ENCODE measurements at places on chromosomes 1 and 21. TPM values are rescaled to one million over a fixed set of nuclear protein-coding genes. Genes with fewer than 3 reads are reported as not detected.

DNA sequence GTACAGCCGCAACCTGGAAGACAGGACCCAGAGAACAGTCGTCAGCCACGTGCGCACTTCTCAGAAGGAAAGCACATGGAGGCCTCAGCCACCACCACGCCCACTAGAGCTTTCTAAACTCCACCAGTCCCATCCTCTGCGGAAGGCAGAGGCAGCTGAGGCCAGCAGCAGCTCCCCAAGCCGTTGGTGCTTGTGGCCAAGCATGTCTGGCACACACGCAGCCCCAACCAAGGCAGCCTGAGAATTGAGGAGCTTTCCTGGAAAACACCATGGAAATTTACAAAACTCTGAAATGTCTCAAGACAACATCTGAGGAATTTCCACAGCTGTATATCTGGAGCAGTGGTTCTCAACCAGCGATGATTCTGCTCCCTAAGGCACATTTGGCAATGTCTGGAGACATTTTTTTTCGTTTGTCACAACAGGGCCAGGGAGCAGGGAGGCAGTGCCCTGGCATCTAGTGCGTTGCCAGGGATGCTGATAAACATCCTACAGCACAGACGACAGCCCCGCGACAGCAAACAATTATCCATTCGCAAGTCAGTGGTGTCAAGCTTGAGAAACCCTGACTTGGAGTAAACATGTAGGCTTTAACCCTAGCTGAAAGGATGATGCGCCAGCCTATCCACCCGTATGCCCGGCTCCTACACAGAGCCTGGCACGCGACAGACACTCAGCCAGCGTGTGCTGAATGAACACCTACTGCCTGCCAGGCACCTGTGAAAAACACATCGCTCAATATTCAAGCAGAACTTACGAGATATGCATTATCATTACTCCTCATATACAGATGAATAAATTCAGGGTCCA, 24.7 kb downstream of the NPHP4 start:
- DNase-seq: no peak

- DNase-seq: no peak
Observed at GRCh38 chr1:25912076-25912831, 6.0 kb upstream of the STMN1 start.

- DNase-seq: no peak
Observed at GRCh38 chr1:15446212-15446611, 8.0 kb downstream of the CTRC start.

GRCh38 chr1:221118176-221118937, 239.1 kb downstream of the HLX start:
- no peak for DNase-seq

Gene CCDC24
- 5.7 TPM for total RNA-seq

Gene RNF186
- not detected for total RNA-seq

Gene DNAH14
- total RNA-seq: 17.0 TPM

Gene ZBTB8A
- 10.4 TPM for total RNA-seq

Gene CLCN6
- 14.1 TPM for total RNA-seq

Gene TOR3A
- total RNA-seq: 43.7 TPM
